Stimulated activated CD8-positive, alpha-beta memory T cell treated with anti-CD3 and anti-CD28 coated beads, Interleukin-7, amount 100 ng/mL, for 1 hour (primary cell): ENCODE measurements at places on chromosomes 1 and 21.

GRCh38 chr1:22689505-22689904 lies 21.1 kb upstream of the EPHB2 start:
- DNase-seq = no peak

- no peak for DNase-seq
Measured at GRCh38 chr1:180181048-180181447, 26.4 kb downstream of the QSOX1 start.

DNA sequence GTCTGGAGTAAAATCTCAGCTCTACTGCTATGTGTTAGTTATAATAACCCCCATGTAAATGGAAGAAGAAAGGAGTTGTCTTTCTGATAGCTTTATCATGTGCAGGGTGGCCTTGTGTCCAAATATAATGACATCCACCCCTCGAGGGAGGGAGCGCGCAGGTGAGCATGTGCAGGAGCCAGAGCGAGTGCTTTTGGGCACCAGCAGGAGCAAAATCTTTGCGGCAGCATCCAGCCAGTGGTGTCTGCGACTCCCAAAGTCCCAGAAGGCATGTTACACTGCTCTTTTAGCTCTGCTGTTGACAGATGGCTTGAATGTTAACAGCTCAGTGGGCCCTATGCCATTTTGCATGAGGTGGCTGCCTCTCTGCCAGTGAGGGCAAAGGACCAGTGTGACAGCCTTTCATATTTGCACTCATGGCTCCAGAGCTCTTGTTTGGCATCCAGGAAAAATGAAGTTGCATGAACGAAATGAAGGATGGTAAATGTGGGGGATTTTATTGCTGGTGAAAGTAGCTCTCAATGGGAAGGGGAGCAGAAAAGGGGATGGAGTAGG lies 146.7 kb downstream of the HMCN1 start:
- no peak for DNase-seq

GRCh38 chr1:229625071-229625914 lies 629 bp downstream of the TAF5L start:
- DNase-seq = peak; percentile 7

DNA sequence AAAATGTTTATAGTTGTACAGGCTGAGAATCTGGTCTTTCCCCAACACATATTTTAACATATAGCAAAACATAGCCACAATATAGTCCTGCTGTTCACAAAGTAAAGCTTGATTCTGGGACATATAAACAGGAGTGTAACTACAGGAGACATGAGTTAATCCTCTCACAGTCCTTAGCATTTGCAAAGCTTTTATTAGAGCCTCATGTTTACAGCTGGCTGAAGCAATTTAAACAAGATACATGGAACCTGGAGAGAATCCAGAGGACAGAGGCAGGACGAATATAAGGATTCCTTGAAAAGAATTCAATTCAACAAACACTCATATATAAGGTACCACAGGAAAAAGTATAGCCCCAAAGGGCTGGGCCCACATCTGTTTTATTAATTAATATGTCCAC lies 163.4 kb downstream of the ADGRL4 start:
- DNase-seq = no peak

GRCh38 chr21:45988366-45989347 lies 7.1 kb downstream of the COL6A1 start:
- no peak for DNase-seq

GRCh38 chr1:165737196-165737595 lies 31.5 kb downstream of the TMCO1 start:
- no peak for DNase-seq

DNA sequence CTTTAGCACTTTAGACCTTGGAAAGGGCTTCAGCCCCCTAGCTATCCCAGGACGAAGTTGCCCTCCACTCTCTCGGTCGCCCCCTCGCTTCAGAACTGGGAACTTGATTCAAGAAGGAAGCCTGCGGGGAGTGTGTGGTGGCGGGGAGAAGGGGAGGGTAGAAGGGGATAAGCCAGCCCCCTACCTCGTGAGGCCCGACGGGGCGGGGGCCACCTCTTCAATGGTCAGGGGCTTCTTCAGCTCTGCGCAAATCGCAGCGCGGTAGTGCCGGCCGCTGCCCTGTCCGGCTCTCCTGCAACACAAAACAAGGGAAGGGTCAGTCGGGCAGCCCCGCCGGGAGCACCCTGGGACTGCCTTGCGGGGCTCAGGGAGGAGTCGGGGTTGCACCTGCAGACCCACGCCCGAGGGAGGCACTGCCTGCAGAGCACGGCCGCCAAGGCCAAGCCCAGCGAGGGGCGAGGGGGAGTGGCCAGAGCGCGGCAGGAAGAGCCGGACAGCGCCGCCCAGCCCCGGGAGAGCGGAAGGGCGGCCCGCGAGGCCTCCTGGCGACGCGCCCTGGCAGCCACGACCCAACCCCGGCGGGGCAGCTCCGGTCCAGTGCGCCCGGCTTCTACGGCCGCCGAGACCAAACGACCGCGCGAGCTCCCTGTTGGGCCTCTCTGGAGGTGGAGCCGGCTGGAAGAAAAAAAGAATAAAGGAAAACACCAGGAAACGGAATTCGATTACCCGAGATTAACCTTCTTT lies 56.2 kb upstream of the RASAL2 start:
- DNase-seq = no peak

DNA sequence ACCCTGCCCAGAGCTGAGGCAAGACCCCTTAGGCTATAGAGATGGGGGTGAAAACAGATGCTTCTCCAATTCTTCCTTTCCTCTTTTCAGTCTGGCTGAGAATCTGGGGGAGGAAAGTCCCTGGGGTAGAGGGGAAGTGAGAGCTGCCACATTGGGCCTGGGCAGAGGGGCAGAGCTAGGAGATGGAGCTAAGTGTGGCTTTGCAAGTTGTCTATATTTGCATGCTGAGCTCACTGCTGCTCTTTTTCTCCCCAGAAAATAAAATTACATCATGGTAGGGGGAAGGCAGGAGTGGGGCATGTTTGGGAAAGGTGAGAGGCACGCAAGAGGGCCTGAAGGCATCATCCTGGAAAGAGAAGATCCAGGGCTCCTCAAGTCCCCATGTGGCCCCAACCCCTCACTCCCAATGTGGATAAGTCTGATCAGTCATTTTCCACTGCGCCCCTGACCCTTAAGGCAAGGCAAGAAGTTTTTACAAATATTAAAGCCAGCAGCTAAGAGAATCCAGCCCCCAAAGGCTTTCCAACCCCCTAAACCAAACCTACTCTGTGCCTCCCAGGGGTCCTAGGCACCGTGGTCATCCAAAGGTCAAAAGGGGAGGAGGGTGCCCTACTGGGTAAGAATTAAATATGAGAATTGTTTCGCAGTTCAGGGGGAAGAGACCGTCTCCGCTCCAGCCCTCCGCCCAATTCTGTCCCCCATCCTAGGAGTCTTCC lies 500 bp upstream of the PEA15 start:
- DNase-seq = no peak

DNA sequence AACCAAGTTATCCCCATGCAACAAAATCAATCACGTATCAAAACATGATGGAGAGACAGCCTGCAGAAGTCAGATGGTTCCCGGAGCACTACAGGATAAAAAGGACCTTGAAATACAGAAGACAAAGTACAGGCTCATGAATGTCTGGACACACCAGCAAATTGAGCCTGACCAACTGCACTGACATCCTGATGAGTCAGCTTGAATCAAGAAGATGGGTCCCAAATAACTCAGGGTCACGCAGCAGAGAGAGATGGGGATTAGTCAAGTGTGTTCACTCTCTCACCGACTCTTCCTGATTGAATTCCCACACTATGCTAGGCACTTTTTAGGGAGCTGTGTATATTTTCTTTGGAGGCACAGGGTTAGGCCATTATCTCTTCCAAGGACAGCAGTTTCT lies 71.1 kb upstream of the DIRAS3 start:
- no peak for DNase-seq

DNA sequence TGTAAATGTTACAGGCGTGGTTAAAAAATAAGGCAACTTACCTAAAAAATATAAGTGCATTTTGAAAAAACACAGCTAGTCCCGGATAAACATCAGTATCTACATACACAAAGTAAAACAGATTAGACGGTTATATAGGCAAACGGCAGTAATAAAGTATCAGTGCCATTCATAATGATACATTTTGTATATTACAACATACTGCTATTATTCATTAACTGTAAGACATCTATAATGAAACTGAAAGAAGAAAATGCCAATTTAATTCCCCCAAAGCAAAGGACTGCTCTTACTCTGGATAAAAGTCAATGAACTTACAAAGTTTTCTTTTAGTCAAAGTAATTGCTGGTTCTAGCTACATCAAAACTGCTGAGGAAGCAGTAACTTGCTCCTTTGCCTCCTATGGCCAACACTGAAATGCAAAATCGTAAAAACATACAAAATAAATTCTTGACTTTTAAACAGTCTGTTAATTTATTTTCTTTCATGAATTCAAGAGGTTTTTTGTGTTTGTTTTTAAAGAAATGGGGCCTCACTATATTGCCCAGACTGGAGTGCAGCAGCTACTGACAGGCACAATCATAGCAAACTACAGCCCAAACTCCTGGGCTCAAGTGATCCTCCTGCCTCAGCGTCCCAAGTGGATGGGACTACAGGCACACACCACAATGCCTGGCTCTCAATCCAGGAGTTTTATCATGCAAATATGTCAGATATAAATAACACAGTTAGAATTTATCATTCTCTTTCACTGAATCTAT lies 23.9 kb downstream of the TMEM50B start:
- DNase-seq = no peak

GRCh38 chr1:180675586-180675985 lies 43.8 kb downstream of the XPR1 start:
- no peak for DNase-seq

GRCh38 chr1:220873868-220874655 lies 5.2 kb upstream of the HLX start:
- no peak for DNase-seq

DNA sequence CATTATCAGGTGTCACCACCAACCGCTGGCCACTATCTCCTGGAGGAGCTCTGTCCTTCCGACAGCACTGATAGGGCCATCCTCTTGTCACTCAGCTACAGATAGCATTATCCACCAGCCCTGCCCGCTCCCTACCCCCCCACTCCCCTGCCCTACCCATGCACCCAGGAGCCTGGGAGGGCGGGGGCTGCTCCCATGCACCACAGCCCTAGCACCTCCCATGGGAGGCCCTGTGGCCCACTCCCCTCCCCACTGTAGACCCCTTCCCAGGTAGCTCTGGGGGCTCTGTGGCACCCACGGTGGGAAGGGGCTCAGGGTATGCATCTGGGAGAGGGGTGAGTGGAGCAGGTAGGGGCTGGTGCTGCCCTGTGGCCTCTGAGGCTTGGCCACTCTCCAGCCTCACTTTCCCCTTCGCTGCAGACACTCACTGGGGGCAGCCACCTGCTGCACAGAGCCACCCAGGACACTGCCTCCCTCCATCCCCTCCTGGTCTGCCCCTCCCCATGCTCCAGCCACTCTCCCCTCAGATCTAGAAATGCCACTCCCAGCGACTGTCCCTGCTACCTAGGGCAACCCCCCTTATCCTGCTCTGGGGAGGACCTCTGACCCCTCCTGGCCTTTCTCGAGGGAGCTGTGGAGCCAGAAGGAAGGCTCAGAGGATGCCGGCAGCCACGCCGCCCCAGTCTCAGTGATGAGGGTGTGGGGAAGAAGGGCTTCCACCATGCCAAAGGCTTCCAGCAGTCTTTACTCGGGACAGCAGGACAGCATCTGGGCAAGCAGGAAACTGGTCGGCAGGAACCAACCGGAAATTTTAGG lies 58.5 kb downstream of the WNT9A start:
- no peak for DNase-seq

GRCh38 chr1:202007805-202008489 lies 2.4 kb upstream of the ELF3 start:
- no peak for DNase-seq

DNA sequence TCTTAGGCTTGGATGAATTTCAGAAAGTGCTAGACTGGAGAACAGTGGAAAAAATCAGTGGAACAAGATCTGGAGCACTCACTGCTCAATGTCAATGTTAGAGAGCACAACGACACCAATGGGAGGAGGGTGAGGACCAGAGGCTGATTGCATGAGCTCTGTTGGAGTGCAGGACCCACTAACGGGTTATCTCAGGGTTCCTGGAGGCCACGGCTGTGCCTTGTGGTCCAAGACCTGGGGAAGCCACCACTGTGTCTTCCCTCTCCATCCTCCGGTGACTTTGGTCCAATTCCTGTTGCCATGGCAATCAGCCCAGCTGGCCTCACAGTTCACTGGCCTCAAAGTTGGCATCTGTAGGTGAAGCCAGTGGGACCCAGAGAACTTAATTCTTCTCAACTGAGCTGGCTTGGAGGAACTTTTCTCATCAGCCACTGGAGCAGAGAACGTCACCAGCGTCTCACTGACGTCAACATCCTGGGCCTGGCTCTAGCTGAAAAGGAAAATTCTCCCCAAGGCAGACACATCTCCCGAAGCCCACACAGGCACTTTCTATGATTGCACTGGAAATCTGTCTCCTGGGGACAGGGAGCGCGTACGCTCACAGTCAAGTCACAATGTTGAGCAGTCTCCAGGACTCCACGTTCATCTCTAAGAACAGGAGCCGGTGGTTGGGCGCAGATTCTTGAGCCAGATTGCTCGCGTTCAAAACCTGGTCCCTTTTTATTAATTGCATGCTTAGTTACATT lies 21.9 kb upstream of the GPR157 start:
- no peak for DNase-seq

- DNase-seq = no peak
Measured at GRCh38 chr1:229508823-229509337, 739 bp upstream of the NUP133 start.

- DNase-seq = no peak
Measured at GRCh38 chr1:168054117-168054516, 82.6 kb downstream of the GPR161 start.

- DNase-seq = no peak
Measured at GRCh38 chr1:37064039-37064438, 29.7 kb upstream of the GRIK3 start.

DNA sequence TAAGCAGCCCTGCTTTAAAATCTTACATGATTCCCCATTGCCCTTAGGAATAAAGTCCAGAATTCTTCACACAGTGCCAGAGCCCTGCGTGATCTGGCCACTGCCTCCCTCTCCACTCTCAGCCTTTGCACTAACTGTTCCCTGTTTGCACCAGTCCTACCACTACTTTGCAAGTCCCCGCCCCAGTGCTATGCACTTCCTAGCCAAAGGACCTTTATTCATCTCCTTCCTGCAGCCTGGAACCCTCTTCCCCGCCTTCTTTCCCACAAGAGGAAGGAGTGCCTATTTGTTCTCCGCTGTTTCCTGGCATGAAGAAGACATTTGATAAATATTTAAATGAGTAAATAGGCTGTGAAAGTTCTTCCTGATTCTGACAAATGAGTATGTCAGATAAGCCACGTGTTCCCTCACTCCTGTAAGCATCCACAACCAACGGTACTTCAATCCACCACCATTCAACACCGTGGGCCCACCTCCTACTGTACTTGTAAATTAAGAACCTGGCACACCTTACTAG lies 23.9 kb downstream of the CAPN8 start:
- no peak for DNase-seq

- DNase-seq = no peak
Measured at GRCh38 chr1:57788313-57788712, 364.5 kb upstream of the DAB1 start.

- no peak for DNase-seq
Measured at GRCh38 chr1:221011145-221011544, 131.9 kb downstream of the HLX start.

DNA sequence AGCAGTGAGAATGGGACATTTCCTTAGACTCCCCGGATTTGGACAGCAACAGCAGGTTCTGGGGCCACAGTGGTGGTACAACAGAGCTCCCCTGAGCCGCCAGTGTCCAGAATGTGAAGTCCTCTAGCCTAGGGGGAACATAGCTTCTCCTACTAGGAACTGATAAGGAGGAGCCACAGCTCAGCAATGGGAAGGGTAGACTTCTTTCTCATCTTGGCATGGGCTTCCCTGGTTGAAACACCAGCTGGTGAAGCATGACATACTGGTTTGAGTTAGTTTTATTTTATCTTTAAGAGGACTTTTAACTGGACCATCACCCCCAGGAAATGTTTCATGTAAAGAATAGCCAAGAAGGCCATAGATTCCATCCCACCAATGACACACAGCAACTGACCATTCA lies 68.4 kb downstream of the KCNJ15 start:
- no peak for DNase-seq
